ENCODE measurements at places on chromosomes 6 and 20.

GRCh38 chr6:21219856-21220255 lies 373.7 kb upstream of the SOX4 start:
- no peak for DNase-seq

DNA sequence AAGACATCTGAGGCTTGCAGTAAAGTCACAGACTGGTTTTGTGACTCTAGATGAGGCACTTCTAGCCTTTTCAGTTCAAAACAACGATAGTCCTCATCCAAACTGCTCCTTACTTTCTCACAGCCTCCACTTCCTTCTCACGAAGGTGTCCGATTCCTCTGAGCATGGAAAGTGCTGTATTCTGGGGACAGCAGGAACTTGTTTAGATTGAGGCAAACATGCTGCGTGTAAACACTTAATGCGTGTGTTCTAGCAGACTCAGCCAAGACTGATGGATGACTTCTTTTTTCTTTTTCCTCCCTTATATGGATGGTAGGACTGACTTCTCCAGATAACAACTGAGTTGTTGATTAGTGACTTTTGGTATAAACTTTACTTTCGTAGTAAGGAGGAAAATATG lies 80.2 kb upstream of the PRDM1 start:
- DNase-seq, result no peak

- no peak for DNase-seq
Measured at GRCh38 chr20:58459058-58459750, 56.0 kb downstream of the APCDD1L start.

DNA sequence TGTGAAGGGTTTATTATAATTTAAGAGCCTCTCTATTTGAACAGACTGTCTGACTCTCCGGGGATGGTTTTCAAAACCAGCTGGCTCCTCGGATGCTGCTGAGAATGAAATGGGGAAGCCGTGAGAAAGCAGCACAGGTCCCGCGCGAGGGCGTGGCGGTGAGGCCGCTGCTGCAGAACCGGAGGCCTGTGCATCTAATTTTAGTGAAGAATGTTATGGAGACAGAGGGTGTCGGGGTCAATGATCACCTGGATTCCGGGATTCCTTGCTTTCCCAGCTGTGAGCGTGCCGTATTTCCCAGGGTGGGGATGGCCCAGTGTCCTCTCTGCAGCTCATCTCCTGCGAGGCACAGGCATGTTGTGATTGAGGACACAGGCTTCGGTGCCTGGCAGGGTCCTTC lies 348.0 kb downstream of the CDH4 start:
- DNase-seq, result no peak
